ENCODE measurements at places on chromosomes 3 and 15.

DNA sequence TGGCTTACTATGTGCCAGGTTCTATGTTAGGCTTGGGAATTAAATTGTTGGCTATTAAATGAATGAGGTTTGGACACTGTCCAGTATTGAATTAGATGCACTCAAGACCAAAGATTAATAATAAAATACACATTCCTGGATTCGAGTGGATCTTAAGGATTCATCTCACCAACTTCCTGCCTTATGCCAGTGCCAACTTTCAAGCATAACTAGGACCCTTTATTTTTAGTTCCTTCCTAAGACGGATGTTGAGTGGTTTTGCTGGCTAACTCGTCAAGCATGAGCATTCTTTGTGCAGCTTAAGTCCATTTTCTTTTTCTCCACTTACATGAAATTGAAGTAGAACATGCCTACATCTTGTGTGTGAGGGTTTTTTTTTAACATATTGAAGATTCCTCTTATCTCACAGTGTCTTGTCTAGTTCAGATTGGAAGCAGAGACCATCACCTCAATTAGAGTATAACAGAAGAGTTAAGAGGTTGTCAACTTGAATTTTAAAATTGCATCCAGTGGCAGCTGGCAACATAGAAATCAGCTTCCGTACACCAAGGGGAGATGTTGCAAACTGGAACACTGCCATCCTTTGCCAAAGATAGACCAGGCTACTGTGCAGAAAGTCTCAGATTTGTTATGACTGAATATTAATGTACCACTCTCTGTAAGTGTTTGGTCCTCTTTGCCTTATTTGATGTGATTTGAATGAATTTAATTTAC, 106.3 kb upstream of the BFSP2 start:
- DNase-seq, result no peak

GRCh38 chr3:37138816-37139215, 35.6 kb downstream of the LRRFIP2 start:
- DNase-seq, result no peak

GRCh38 chr3:176521531-176522175, 675.6 kb downstream of the TBL1XR1 start:
- DNase-seq, result no peak

DNA sequence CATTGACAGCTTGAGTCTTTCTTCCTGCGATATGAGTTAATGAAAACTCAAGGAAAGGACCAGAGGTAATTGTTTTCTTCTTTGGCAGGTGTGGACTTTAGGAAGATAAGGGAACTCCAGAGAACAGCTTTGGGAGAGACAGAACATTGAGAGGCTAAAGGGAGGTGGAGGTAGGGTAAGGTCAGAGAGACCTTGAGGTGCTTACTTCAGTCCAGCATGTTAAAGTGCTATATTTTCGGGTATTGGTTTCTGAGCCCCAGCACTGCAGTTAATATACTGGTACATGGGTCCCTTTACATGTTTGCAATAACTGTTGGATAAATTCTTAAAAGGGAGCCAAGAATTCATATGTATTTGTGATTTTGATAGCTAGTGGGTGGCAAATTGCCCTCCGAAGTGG, 322.1 kb downstream of the THSD4 start:
- DNase-seq, result no peak

GRCh38 chr3:118101891-118102290, 932.8 kb downstream of the IGSF11 start:
- peak; percentile 77 for DNase-seq

DNA sequence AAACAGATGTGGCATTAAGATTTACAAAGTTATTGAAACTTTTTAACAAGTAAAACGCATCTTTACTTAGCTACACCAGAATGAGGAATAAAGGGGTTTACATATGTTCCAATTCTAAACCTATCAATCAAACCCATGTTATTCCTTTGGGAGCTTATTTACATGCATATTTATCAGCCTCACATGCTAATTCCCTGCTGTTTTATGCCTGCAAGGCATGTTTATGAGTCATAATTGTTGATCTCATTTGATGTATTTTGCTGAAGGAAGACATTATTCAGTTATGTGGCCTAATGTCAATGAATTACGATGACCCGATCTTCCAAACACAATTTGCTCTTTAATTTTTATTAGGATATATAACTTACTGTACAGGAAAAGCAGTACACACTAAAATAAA, 272.9 kb downstream of the TBC1D5 start:
- DNase-seq, result no peak

All from mammary epithelial cell (primary cell).